ENCODE measurements at places on chromosomes 2 and 18. TPM values are rescaled to one million over a fixed set of nuclear protein-coding genes. Genes with fewer than 3 reads are reported as not detected.

DNA sequence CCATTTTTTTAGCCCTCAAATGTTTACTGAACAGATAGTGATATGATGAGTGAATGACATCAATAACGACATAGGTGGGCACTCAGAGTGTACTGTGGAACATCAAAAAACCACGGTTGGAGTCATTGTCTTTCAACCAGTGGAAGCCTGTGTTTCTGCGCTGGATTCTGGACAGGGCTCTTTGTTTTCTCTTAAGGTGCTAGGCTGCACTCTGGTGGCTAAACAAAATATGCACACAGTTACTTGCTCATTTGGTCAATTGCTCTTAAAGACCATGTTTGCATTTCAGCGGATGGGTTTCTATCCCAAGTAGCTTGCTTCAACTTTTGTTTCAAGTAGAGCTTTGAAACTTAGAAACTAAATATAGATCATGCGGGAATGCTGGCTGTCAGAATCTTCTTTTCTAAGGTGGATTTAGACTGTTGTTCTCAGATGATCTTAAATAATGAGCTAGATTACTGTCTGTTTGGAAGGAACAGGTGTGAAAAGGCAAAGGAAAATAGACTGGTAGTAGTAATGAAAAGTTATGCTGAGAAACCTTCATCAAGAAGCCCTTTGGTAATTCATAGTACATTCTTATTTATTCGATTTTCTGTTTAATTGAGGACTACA, 48.5 kb upstream of the LYPD6B start:
- DNase-seq, result no peak

DNA sequence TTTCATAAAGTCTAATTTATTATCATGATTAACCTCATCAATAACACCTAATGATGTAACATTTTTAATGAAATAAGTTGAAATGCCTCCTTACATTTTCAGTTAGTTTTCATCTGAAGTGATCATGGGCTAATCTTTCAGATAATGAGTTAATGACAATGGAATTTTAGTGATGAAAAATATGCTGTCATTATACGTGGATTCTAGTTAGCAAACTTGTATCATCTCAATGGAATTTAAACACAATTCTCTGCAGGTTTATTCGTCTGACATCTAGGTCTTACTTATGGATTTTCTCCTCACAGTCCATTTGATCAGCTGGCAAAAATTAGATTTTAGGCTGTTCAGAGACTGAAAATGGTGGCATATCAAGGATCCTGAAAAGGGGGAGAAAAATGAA, 885.0 kb downstream of the SLC4A3 start:
- no peak for DNase-seq

- DNase-seq, result no peak
Measured at GRCh38 chr18:61699397-61700110, 193.3 kb downstream of the RNF152 start.

The LINC00305 gene
- total RNA-seq, result not detected

DNA sequence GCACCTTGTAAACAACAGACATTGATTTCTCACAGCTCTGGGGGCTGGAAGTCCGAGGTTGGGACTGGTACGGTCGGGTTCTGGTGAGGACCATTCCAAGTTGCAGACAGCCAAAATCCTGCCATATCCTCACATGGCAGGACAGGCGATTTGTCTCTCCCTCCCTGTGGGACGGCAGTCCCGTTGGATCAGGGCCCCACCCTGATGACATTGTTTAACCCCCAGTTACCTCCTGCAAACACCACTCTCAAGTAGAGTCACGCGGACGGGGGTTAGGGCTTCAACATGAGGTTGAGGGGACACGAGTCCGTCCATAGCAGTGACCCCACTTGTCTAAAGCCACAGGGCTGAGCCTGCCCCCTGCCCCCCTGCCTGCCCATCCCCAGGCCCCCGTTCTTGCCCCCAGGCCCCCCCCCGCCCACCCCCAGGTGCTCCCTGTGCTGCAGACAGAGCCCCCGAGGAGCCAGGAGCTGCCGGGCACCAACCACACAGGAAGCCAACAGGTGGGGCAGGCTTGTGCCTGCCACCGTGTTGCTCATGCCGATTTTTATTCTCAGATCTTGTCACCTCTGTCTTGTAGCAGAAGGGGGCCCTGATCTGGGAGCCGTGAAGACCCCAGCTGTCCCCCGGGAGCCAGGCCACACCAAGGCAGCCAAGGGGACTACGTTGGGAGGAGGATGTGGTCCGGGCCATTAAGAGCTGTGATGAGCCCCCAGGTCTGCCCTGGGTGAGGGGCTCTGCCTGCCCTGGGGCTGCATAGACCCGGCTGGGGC, 82.2 kb downstream of the NFATC1 start:
- DNase-seq, result no peak

The IL1B gene
- total RNA-seq, result not detected

GRCh38 chr2:127420039-127420864, 2.0 kb downstream of the PROC start:
- DNase-seq, result no peak

- DNase-seq, result no peak
Measured at GRCh38 chr2:74291218-74291544, 52.0 kb downstream of the SLC4A5 start.

DNA sequence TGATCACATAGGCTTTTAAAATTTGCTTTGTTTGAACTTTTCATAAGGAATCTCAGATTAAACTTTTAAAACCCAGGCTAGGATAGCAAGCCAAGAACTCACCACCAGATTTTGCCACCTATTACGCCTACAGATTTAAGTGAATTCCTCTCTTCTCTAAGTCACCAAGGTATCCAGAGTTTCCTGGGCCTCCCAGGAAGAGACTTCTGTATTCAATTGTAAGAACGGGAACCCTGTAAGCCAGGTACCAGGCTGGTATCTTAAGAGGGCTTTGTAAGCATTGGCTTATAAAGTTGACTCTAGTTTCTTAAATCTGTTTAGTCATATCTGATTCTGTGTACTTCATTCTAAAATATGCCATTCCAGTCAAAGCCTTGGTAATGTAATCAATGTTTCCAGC, 285.1 kb downstream of the MBD5 start:
- no peak for DNase-seq

- no peak for DNase-seq
Measured at GRCh38 chr2:239349453-239350135, 51.2 kb downstream of the HDAC4 start.

- no peak for DNase-seq
Measured at GRCh38 chr2:187547353-187547979, 6.8 kb downstream of the TFPI start.

DNA sequence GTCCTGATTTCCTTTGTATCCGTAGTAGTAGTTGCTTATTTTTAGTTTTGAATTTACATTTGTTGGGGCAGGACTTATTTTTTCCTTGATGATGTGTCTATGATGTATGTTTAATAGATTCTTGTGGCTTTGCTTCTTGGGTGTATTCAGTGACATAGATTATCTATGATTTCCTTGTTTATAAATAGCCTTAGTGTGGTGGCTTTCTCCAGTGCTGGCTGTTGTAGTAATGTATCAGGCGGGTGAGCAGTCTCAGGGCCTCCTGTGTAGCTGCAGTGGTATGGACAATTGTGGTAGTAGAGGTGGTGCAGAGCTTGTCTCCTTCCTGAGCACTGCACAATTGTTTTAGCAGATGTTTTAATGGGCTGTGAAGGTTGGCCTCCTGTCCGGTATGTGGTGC, 60.5 kb downstream of the SMCHD1 start:
- no peak for DNase-seq

The EDAR gene
- total RNA-seq, result 0.07 TPM

- DNase-seq, result no peak
Measured at GRCh38 chr18:33616556-33616955, 38.5 kb downstream of the ASXL3 start.

The TDRD15 gene
- not detected for total RNA-seq

DNA sequence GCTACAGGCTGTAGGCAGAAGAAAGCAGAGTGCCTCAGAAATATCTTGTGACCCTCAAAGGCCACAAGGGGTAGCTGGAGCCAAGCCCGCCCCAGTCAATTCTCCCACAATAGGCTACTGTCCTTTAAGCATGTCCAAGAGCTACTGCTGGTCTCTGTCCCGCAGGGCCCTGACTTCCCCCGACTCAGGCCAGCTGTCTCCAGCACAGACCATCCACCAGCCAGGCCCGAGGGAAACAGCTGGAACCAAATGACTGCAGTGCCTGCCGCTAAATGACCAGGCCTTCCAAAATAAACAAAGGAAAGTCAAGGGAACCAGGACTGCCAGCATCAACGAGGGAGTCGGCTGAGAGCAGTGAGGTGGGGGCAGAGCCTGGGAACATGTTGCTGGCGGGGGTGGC, 36.7 kb downstream of the MCFD2 start:
- DNase-seq, result no peak

The MC5R gene
- not detected for total RNA-seq

DNA sequence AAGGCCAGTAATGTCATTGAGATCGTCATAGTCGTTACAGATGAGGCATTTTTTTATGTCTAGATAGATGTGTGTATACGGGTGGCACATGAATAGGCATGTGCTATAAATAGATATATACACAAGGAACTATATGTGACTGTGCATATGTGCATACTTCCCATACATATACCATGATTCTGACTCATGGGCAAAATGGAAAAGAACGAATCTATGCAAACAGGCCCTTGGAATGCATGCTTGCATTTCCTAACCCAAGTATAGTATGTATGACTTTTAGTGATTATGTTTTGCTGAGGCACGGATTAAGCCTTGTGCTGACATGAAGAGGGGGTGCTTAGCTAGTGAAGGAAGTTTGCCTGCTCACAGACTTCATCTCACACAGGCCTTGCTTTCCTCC, 111.7 kb downstream of the BCL11A start:
- no peak for DNase-seq

GRCh38 chr18:22152093-22152492, 17.3 kb upstream of the GATA6 start:
- DNase-seq, result no peak

DNA sequence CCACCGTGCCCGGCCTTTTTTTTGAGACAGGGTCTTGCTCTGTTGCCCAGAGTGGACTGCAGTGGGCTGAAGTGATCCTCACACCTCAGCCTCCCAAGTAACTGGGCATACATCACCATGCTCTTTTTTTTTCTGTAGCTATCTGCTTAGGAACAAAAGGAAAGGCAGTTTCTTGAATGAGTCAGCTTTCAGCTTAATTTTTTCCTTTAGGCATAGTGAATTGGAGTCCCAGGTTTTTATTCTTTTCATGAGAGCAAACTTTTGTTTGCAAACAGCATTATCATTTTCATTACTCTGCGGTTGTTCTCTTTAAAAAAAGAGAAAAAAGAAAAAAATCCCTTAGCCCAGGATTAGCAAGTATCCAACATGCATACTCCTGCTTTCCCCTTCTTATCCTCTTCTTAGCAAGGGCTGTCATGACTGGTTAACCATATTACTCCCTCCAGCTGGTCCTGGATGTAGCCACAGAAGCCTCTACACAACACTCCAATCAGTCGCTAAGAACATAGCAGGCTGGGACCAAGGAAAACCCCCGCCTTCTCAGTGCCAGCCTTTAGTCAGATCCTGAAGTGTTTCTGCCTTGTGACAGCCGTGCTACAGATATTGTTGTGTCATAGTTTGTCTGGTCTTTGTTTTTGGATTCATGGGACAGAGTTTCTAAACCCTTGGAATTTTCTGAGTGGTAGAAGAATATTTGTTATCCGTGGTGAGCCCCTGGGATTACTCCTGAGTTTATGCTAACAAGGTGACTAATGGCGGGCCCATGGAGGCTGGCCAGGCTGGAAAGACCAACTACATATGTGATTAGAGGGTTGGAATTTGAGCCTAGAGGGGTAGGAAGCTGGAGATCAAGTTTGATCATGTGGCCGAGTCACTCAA, 23.3 kb upstream of the ST3GAL5 start:
- DNase-seq, result no peak

DNA sequence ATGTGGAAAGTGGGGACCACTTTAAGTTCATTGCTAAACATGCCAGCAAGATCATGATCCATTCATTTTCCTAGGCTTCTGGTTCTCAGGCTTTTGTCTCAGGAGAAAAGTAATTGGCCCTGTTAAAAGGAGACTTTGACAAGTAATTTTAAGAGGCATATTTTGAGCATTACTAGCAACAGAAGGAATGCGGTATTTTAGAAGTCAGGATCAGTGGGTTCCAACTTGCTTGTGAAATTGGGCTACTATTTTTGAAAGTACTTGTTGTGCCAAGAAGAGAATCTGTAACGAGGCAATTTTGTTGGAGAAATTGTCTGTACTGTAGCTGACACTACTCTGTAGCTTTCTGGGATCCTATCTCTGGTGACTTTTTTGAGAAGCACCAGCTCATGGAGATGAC, 59.4 kb downstream of the CERS6 start:
- no peak for DNase-seq

DNA sequence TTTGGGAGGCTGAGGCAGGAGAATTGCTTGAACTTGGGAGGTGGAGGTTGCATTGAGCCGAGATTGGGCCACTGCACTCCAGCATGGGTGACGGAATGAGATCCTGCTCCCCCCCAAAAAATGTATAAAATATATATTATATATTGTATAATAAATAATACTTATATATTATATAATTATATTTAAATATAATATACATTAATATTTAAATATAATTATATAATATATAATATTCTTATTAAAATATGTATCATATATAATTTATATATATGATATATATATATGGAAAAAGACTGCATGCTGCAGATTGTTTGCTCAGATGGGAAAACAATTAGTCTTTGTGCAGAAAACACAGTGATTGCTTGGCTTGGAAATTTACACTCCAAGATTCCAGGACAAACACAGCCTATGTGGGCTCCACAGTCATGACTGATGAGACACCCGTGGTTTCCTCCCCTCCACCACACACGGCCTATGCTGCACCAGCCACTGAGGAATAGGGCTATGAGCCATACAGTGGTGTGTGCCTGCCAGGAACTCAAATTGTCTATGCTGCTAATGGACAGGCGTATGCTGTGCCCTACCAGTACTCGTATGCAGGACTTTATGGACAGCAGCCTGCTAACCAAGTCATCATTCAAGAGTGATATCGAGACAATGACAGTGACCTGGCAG, 30.0 kb downstream of the PMAIP1 start:
- no peak for DNase-seq

GRCh38 chr2:234632527-234633391, 135.9 kb upstream of the ARL4C start:
- no peak for DNase-seq

- DNase-seq, result no peak
Measured at GRCh38 chr18:39037925-39038324, 1472.3 kb upstream of the CELF4 start.

The MYO7B gene
- total RNA-seq, result not detected

The BMP10 gene
- total RNA-seq, result not detected

The ZNF396 gene
- 1.7 TPM for total RNA-seq

DNA sequence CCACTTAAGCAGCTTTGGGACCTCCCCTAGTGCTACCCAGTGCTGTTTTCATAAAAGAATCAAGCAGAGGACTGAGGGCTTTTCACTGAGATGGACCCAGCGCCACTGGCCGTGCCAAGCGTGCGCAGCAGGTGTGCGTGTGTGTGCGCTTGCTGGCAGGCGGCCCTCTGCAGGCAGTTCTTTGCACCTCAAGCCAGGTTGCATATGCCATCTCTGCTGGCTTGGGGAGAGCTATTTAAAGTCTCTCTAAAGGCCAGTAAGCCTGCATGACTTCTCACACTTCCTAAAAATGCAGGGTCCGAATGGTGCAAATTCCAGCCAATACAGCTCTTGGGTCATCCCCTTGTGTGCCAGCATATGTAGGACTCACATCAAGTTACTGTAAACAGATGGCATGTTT, 255.5 kb downstream of the RNF152 start:
- no peak for DNase-seq

GRCh38 chr18:62637807-62638687, 77.3 kb upstream of the PHLPP1 start:
- DNase-seq, result peak; percentile 27

GRCh38 chr2:26080356-26080755, 46.5 kb downstream of the RAB10 start:
- no peak for DNase-seq
